Common myeloid progenitor, CD34-positive (primary cell): ENCODE measurements at places on chromosomes 3 and 15.

DNA sequence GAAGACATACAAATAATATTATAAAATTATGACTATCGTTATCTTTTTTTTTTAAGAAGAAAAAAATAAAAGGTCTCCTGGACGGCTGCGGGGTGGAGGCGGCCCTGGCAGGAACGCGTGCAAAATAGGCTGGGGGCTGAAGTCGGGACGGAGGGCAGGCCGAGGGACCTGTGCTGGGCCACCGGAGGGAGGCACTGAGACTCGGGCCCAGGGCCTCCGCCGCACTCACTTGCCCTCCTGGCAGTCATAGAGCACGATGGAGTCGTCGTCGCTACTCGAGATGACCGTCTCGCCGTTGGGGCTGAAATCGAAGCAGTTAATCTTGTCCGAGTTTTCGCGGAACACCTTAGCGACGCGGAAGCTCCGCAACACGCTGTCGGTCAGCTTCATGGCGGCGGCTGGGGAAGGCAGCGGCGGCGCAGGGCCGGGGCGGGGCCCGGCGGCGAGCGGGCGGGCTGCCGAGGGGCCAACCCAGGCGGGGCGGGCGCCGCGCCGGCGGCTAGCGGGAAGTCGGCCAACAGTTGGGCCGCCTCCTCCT lies 408 bp downstream of the WDR82 start:
- DNase-seq, result peak; percentile 63

DNA sequence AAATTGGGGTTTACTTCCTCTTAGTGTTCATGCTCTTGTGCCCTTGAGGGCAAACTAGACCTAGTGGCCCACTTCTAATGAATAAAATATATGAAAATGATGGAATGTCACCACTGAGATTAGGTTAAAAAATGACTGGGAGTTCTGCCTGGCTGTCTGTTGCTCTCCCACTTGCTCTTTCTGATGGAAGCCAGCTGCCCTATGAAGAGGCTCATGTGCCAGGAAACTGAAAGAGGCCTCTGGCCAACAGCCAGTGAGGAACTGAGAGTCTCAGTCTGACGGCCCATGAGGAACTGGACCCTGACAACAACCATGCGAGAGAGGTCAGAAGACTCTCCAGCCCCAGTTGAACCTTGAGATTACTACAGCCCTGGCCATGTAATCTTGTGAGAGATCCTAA lies 107.1 kb upstream of the FHIT start:
- DNase-seq, result no peak

DNA sequence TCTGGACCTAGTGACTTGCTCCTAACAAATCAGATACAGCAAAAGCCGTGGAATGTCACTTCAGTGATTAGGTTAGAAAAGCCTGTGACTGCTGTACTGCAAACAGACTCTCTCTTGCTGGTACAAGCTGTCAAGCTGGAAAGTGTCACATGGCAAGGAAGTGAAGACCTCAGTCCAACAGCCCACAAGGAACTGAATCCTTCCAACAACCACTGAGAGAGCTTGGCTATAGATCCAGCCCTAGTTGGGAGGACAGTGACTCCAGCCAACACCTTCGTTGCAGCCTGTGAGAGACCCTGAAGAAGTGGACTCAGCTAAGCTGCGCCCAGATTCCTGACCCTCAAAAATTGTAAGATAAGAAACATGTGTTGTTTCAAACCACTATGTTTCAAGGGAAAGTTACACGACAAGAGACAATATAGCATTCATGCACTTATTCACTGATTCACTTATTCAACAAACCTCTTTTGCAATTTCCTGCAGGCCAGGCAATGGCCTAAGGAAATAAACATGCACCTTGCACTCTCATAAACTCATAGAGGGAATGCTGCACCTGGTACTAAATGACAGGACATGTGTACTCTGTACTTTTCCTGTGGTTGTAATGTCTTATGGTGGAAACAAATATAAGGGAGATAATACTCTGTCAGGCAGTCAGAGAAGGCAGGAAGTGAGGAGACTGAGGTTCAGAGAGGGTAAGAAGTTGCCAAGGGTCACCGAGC lies 142.9 kb downstream of the CADPS start:
- DNase-seq, result no peak

DNA sequence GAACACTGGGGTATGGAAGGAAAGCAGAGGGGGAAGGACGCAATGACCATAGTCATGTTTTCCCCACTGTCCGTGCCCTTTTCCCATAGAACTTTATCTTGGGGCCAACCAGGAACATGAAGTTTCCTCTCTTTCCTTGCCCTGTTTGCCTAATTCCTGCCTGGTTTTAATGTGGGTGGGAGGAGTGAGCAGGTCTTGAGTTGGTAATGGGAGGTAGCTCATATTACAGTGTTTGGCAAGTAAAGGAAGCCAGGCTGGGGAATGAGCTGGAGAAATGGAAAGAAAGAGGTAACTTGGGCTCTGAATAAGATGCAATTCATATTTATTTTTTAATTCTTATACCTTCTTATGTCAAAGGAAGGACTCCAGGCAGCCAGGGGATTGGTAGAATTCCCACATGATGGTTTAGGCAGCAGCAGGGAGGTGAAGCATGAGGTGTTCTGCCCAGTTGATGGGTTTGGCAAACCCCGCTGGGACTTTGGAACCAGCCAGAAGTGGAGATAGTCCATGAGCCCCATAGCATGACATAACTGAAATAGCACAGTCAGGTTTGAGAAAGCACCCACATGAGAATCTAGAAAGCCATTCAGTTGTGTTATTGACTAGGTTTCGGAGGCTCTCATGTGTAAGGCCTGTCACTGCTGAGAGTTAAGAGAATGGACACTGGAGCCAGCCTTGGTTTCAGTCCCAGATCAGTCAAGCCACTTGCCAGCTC lies 60.0 kb downstream of the CCK start:
- no peak for DNase-seq

DNA sequence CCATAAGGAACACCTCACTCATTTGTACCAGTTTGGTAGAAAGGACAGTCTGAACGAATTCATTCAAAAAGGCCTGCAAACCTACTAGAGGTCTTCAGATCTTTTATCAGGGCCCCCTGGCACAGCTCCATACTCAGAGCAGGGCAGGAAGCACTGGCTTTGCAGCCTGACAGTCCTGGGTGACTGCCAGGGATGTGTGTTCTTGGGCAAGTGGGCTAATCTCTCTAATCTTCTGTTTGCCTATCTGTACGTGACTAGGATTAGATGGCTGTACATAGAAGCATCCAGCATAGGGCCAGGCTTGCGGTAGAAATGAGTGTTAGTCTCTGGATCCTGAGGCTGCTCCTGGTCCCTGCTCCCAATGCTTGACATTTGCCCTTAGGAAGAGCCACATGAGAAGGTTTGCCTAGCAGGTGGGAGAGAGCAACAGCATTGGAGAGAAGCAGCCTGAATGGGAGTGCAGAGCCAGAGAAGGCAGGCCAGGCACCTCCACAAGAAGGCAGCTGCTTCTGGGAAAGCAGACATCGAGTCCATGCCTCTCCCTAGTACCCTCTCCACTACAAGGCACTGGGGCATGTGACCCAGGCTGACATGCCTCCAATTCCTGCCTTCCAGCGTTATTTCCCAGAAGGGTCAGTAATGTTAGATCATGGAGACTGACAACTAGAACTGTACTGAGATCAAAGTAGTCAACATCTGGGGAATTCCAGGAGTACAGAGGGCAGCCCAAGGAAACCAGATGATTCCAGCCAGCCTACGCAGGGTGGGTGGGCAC lies 1.0 kb upstream of the CXCR6 start:
- DNase-seq, result peak; percentile 34
